ENCODE measurements at places on chromosomes 16 and 17. TPM values are rescaled to one million over a fixed set of nuclear protein-coding genes. Genes with fewer than 3 reads are reported as not detected.

- no peak overlapping the region for H3K4me3 ChIP-seq
- H3K4me1 ChIP-seq = peaks cover 85% of the 10 kb centered on the region
- no peaks in the 10 kb centered on the region for H3K27me3 ChIP-seq
- no peak overlapping the region for H3K27ac ChIP-seq
- peaks cover 96% of the 10 kb centered on the region for H3K36me3 ChIP-seq
Measured at GRCh38 chr16:50573947-50574744, 25.9 kb downstream of the NKD1 start.

DNA sequence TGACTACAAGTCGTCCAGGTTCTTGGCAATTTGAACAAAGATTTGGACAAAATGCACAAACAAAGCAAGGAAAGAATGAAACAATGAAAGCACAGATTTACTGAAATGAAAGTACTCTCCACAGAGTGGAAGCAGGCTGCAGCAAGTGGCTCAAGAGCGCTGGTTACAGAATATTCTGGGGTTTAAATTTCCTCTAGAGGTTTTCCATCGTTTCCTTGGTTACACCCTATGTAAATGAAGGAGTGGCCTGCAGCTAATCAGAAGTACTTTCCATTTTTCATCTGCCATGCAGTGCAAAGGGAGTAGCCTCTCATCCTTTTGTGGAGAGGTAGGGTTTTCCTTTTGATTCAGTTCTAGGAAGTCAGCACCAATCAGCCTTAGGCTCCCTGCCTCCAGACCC lies 11.8 kb downstream of the STXBP4 start:
- H3K27me3 ChIP-seq = no peaks in the 10 kb centered on the region
- H3K4me1 ChIP-seq = peaks cover 12% of the 10 kb centered on the region
- DNase-seq = no peak
- H3K36me3 ChIP-seq = no peaks in the 10 kb centered on the region

DNA sequence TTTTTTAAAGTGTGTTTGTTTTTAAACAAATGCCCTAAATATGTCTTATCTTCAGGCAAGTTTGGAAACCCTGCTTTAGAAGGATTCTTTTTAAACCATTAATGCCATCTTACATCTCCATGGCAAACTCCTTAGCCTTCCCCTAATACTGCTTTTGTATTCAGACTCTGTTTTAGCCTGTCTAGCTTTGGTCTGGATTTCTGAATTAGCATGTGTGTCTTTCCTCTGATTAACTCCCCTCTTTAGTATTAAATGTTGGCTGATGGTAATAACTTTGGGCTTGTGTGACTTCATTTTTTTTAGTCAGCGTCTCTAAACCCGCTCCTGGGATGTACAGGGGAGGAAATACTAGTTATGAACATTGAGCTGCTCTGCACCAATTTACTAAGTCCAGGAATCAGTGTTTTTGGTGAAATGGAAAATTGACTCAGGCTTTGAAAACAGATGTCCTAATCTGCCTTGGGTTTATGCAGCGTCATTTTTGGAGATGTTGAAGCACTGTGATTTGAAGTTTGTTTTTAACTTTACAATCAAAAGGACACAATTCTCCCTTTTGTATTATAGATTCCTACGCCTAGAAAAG lies 22.2 kb downstream of the WIPF2 start:
- no peak overlapping the region for H3K27ac ChIP-seq
- H3K36me3 ChIP-seq = peaks cover 4% of the 10 kb centered on the region
- no peaks in the 10 kb centered on the region for H3K4me1 ChIP-seq
- no peaks in the 10 kb centered on the region for H3K27me3 ChIP-seq
- H3K4me3 ChIP-seq = no peak overlapping the region

DNA sequence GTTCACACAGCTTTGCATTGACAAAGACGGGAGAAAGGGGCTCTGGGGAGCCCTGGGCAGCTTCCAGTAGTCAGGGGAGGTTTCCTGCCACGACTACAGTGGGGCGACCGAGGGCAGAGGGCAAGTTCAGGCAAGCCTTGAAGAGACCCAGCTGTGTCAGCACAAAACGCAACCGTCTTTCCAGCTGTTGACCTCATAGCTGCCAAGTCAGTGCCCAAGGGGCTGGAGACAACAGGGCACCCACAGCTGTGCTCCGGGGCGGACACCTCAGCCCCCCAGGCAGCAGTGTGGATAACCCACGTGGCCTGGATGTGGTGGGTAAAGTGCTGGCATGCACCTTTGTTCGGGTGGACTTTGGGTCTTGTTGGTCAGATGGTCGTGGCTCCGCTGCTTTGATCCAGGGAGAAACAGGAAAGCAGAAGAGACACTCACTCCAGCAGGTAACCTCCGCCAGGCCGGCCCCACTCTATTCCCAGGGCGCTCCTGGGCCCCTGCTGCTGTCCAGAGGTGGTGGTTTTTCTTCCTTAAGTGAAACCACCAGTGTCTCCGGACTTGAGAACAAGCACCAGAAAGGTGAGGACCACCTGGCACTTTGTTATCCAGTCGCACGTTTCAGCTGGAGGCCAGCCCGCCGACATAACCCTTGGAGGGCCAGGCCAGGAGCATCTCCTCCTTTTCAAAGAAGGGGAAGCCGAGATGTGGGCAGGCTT lies 17.6 kb upstream of the CBX2 start:
- peak overlapping the region; percentile 4 for H3K4me3 ChIP-seq
- peak overlapping the region; percentile 81 for H3K27ac ChIP-seq
- no peaks in the 10 kb centered on the region for H3K36me3 ChIP-seq
- H3K27me3 ChIP-seq = peaks cover 3% of the 10 kb centered on the region
- peaks cover 56% of the 10 kb centered on the region for H3K4me1 ChIP-seq

- no peak overlapping the region for H3K27ac ChIP-seq
- no peak overlapping the region for H3K4me3 ChIP-seq
- peaks cover 22% of the 10 kb centered on the region for H3K36me3 ChIP-seq
- H3K27me3 ChIP-seq = no peaks in the 10 kb centered on the region
Measured at GRCh38 chr16:2056681-2057407, 9.1 kb downstream of the TSC2 start.

- no peak overlapping the region for H3K27ac ChIP-seq
- H3K27me3 ChIP-seq = no peaks in the 10 kb centered on the region
- peaks cover 6% of the 10 kb centered on the region for H3K36me3 ChIP-seq
- DNase-seq = no peak
- H3K4me3 ChIP-seq = no peak overlapping the region
Measured at GRCh38 chr17:40327735-40328385, 18.9 kb downstream of the RARA start.

The RPS15A gene
- 6,421 TPM for total RNA-seq
